ENCODE measurements at places on chromosomes 1 and 21.
A peak's percentile ranks its signal among the peaks of the same experiment; 100 is the strongest.

GRCh38 chr1:94734963-94735901 lies 84.9 kb upstream of the SLC44A3 start:
- peak; percentile 62 for DNase-seq

- peak; percentile 12 for DNase-seq
Observed at GRCh38 chr1:159132271-159132881, 39.0 kb upstream of the CADM3 start.

- DNase-seq, result no peak
Observed at GRCh38 chr1:4312024-4312423, 342.4 kb upstream of the AJAP1 start.

GRCh38 chr1:47978486-47978885 lies 18.7 kb downstream of the TRABD2B start:
- DNase-seq, result no peak

GRCh38 chr1:69693921-69694675 lies 126.4 kb downstream of the LRRC7 start:
- DNase-seq, result no peak

- no peak for DNase-seq
Observed at GRCh38 chr1:205480349-205480985, 24.0 kb upstream of the CDK18 start.

- DNase-seq, result no peak
Observed at GRCh38 chr1:75559800-75560199, 51.1 kb downstream of the SLC44A5 start.

DNA sequence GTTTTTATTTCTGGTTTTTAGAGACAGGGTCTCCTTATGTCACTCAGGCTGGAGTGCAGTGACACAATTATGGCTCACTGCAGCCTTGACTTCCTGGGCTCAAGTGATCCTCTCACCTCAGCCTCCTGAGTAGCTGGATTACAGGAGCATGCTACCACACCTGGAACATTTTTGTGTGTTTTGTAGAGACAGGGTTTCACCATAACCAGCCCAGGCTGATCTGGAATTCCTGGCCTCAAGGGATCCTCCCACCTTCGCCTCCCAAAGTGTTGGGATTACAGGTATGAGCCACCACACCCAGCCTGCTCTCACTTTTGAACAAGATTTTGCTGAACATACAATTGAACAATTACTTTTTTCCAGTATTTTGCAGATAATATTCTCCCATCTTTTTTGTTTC lies 24.0 kb upstream of the HYI start:
- DNase-seq, result no peak

DNA sequence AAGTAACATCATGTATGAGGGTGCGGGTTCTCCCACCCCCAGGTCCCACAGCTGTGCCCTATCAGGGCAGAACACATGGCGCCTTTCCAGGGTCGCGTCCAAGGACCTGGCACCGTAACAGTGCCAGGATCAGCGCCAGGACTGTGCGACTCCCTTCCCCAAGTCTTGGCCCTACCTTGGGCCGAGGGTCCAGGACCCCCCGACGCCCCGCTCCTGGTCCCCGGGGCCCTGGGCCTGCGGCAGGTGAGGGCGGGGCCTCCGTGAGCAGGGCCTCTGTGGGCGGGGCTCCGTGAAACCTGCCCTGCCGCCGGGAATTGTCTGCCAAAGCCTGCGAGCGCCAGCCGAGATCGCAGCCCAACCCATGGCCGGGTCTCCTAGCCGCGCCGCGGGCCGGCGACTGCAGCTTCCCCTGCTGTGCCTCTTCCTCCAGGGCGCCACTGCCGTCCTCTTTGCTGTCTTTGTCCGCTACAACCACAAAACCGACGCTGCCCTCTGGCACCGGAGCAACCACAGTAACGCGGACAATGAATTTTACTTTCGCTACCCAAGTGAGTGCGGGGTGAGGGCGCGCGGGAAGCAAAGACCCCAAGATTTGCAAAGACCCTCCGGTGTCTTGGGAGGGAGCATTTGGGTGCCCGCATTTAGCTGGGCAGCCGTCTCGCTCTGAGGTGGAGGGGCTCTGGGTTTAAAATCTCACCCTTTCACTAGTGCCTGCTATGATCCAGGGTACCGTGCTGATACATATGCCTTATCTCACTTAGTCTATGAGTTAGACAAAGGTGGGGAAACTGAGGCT lies at the start of gene RHBG:
RHBG (plus strand) TSS at position 323 of the 796 bp plus-strand sequence; CDS start at position 362, 39 bp downstream.
- no peak for DNase-seq

DNA sequence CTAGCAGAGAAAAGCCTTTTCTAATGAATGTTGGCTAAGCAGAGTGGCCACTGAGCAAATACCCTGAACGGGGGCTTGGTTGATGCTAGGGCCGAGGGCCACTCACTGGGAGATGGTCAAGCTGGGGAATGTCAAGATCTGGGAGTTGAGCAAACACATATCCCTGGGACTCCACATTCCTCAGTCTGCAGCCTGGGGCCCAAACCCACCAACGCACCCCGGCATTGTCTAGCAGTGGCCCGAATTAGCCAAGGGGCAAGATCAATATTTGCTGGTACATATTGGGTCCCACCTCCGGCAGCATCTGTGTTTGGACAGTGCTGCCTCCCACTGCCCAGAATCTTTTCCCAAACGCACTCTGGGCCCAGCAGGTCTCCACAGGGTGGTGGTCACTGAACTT lies 144.1 kb downstream of the TRABD2B start:
- no peak for DNase-seq

DNA sequence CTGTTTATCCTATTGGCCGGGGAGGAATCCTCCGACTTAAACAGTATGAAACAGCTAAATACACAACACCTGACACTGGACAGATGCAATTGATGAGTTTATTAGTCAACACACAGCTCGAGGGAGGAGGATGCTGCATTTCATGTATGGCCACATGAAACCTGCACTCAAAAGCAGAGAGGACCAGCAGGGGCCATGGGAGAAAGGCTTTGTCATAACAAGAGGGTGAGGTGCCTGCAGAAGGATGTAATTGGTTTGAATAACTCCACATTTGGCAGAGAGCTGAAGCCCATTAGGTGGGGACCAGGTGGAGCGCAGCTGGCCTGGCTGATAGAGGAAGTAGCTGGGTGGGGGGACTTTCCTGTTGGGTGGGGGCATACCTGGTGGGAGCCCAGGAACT lies 599.1 kb downstream of the PTPRU start:
- DNase-seq, result no peak

GRCh38 chr1:33099290-33100118 lies 18.6 kb downstream of the AZIN2 start:
- DNase-seq, result peak; percentile 100

- no peak for DNase-seq
Observed at GRCh38 chr1:247496581-247497285, 38.8 kb upstream of the OR2B11 start.

- peak; percentile 81 for DNase-seq
Observed at GRCh38 chr1:38873027-38873969, at the start of gene MYCBP. Gene MYCBP, minus strand, starts transcription at chr1:38873348. Its CDS starts 43 bp downstream, at chr1:38873305.

DNA sequence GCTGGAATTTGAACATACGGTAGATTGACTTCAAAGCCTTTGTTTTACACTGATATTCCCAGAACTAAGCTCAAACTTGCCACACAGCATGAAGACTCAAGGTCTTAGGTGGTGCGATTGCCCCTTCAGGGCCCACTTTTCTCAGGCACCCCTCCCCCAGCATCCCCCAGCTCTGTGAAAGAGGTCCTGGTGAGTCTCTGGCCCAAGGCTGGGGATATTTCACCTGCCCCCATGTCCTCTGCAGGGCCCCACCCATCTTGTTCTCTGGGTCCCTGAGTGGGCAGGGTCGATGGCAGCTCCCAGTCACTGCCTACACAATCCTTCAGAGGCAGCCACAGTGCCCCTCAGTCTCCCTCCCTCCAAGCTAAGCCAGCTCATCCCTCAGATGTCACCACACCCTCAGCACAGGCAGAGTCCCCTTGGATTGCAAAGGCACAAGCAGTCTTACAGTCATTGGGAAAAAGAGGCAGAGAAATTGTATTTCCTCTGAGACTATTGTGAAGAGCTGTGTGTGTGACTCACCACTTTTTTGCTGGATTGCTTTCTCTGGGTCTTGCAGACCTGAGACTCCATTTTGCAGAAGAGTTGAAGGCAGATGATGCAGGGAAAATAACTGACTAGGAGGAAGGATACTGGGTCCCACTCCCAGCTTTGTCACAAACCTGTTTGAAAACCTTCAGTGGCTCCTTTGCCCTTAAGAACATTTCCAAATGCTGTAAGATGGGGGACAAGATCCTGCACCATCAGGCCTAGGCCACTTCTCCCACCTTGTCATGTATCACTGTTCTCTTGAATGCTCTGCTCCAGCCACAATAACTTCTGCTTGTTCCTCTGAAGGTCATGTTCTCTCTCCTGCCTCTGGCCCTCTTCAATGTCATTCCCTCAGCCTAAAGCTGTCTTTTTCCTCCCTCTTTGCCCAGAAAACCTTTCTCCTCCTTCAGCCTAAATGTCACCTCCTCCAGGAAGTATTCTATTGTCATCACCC lies 119.1 kb upstream of the GRIK3 start:
- DNase-seq, result no peak

GRCh38 chr1:43352351-43352705 lies 6.5 kb upstream of the CDC20 start:
- DNase-seq, result no peak

DNA sequence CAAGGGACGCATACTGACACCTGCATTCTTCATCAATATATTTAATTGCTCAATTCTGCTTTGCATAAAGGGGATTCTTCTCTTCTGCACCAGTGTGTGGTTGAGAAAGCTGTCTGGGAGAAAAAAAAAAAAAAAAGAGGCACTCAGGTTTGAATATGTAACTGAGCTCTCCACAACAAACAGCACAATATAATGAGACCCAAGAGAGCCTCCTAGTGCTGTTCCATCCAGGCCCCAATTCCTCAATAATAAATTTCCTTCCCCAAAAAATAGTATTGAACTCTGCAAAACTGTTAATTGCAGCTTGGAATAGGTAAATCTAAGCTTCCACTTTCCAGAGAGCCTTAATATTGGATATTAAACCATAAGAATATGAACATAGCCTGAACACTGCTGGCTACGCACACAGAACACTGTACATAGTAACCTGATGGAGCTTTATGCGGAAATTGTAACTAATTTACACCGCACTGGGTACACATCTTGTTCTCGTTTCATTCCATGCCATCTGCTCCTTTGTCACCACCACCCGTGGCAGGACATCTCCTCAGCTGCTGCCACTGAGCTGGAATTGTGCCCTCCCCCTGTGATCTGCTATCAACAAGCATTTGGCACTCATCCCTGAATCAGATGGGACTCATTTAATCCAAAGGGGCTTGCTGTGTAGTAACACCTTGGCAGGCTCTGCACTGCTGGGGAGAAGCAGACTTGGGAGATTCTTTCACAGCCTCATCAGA lies 272.0 kb downstream of the HHIPL2 start:
- no peak for DNase-seq

- no peak for DNase-seq
Observed at GRCh38 chr1:178155481-178156255, 61.8 kb downstream of the RASAL2 start.

GRCh38 chr1:82819234-82819633 lies 1018.5 kb downstream of the ADGRL2 start:
- DNase-seq, result no peak

DNA sequence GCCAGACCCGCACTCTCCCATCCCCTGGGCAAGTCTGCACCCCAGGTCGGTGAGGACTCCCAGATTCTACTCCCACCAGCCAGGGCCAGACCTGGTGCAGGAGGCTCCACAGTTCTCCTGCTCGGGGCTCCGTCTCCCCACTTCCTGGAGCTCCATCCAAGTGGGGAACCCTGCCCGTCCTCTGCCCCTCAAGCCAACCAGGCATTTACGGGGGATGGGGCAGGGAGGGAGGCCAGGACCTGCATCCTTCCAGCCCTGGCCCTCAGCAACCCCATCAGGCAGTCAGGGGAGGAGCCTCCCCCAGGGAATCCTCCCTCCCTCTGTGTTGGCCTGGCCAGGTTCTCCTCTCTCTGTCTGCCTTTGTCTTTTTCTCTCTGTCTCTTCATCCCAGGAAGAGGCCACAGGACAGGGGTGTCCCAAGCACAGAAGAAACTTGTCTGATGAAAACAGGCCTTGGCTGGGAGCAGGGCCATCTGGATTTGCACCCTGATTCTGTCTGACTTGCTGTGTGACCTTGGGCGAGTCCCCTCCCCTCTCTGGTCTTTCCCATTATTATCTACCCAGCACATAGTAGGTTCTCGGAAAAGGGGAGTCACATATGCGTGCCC lies 18.5 kb upstream of the EPHA2 start:
- DNase-seq, result no peak

DNA sequence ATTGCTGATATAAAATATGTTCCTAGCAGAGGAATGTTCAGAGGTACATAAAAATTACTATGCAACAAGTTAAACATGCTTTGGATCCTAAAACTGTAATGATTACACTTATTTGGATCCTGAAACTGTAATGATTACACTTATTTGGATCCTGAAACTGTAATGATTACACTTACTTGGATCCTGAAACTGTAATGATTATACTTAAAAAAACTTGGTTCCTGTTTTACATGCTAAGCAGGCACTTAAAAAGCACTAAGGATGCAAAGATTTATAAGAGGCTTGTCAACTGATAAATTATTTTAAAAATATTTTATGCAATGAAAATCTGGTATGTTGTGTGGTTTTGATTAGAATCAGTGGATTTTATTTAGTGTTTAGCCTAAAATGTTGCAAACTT lies 47.7 kb downstream of the ZNHIT6 start:
- DNase-seq, result no peak

DNA sequence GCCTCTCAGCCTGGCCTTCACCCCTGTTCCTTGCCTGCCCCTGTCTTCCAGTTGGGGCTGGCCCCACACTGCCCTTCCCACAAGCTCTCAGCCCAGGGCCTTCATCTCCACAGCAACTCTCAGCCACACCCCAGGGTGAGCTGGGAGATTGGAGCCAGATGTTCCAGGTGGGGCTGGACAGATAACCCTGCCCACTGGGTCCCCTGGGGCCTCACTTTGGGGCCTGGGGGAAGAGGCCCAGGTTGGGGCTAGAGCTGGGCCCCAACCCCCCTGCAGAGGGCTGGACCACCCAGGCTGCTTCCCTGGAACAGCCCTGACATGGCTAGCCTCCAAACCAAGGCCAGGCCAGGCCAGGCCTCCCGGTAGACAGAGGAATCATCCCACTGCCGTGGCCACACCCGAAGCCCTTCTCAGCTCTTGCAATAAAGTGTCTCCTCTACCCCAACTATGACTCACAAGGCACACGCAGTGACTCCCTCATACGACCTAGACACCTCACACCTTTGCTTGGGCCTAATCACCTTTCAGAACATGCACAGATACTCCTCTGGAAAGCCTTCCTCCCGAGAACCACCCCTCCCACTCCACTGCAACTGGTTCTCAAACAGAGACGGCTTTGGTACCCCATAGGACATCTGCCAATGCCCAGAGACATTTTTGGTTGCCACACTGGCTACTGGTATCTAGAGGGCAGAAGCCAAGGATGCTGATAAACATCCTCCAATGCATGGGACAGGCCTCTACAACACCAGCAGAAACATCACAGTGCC lies 22.2 kb downstream of the SLC2A1 start:
- no peak for DNase-seq

- no peak for DNase-seq
Observed at GRCh38 chr1:156063997-156064285, 3.0 kb downstream of the RAB25 start.

GRCh38 chr1:153698020-153698922 lies 19.8 kb downstream of the NPR1 start:
- DNase-seq, result no peak

GRCh38 chr1:27755865-27756264 lies 17.2 kb upstream of the STX12 start:
- no peak for DNase-seq

GRCh38 chr1:229563241-229563640 lies 4.7 kb upstream of the ABCB10 start:
- DNase-seq, result no peak
